ENCODE measurements at places on chromosomes 12 and 14.
A peak's percentile ranks its signal among the peaks of the same experiment; 100 is the strongest.

DNA sequence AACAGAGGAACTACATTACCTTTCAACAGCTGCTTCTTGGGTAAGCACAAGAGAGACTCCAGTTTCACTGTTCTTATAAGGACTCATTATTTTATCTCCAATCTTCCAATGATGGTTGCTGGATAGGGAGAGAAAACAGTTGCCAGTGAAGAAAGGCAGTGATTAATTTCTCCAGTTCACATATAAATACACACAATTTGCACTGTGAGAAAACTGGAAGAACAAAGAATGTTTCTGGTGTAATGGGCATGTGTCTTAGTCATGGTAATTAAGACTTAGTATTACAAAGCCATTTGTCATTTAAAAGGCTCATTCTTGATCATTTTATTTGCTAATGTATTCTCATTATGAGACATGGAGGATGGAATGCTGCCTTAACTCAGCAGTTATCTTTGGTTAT lies 78.0 kb upstream of the FAR2 start:
- DNase-seq: no peak

GRCh38 chr12:6040815-6041214 lies 83.7 kb downstream of the VWF start:
- DNase-seq: no peak

DNA sequence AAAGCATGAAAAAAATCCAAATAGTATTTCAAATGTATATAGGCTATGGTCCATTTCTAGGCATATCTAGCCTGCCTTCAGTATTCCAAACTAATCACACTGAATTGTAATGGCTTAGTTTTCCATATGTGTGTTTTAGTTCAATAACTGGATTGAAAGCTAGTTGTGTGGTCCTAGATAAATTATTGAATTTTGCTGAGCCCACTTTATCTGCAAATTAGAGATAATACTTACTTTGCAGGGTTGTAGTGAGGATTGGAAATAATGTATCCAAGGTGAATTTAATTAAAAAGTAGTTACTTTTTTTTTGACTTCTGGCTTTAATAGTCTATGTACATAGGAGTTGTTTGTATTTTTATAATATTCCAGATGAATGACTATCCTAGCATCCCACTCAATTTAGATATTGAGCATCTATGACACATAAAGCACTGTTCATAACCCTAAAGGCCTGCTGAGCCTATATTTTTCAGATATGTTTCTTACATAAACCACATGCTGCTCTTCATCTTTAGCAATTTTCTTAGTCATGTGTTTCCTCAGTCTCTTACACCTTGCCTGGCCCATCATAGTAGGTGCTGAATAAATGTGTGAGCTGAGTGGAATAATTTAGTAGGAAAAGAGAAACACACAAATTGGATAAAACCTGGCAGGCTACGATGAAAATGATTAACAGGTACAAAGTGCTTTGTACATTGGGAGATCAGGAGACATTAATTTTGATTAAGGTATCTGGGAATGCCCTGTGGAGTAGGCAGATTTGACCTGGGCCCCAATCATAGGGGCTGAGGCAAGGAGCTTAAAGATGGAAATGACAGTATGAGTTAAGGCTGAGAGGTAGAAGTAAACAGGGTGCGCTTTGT lies 1.1 kb upstream of the ATP23 start:
- no peak for DNase-seq

DNA sequence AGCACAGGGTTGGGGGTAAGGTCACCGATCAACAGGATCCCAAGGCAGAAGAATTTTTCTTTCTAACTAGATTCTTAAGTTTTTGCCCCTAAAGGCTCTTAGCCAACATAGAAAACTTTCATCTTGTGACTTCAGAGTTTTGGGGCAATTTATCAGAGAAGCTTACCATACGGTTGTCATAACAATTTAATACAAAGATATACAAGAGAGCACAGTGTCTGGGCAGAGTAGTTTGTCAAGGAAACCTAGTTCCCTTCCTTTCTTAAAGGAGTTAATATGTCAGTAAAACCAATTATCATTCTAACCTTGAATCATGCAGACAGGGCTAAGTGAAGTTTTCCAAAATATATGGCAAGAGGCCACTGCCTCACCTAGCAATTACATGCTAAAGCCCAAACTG lies 18.4 kb downstream of the NR2C1 start:
- DNase-seq: no peak

- DNase-seq: no peak
Observed at GRCh38 chr12:68608191-68608590, 2.5 kb upstream of the RAP1B start.

DNA sequence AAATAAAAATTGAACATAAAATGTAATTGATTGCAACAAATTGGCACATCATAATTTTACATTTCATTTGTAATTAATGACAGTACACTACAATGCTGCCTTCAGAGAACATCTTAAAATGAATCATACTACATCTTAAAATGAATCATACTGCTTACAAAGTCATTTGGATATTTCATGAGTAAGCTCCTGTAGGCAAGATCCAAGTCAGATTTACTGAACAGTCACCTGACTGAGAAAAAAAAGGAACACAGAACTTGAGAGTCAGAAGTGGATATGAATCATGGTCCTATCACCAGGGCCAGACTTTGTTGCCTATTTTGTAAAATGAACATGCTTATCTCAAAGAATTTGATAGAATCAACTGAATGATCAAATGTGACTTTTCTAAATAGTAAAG lies 32.7 kb upstream of the FBLN5 start:
- DNase-seq: no peak

- DNase-seq: no peak
Observed at GRCh38 chr14:20754308-20754707, 8.6 kb downstream of the EDDM3A start.

DNA sequence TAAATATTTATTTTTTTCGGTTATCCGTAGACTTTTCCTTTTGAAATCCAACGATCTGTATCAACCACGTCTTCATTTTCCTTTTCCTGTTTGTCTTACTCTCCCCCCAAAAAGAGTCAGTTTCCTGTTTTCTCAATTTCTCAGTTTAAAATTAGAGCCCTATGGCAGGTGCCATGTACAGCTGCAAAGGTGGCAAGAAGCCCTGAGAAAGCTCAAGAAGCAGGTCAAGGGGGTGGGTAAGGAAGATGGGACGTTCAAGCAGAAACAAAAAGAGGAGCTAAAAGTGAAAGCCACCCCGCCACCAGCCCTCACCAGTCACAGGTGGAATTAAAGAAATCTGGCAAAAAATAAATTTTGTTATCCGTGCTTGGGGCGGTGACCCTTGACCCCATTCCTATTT lies 26.7 kb downstream of the SLC35E3 start:
- DNase-seq: no peak

DNA sequence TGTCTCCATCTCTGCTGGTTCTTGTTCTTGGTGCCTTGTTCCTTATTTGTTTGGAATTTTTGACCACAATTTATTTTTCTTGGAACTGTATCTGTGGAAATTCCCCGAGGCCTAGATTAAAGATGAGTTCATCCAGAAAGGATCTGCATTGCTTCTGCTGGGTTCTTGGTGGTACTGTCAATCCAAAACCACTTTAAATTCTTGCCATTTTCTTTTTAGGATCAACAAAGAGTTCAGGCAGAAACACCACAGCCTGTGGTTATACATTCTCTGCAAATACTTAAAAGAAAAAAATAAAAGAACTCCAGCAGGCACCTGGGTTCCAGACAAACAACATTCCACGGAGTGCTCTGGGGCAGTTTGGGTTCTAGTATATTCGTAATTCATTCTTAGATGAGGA lies 6.0 kb upstream of the VAMP1 start:
- DNase-seq: no peak

- no peak for DNase-seq
Observed at GRCh38 chr12:49542592-49543160, 3.8 kb downstream of the KCNH3 start.

DNA sequence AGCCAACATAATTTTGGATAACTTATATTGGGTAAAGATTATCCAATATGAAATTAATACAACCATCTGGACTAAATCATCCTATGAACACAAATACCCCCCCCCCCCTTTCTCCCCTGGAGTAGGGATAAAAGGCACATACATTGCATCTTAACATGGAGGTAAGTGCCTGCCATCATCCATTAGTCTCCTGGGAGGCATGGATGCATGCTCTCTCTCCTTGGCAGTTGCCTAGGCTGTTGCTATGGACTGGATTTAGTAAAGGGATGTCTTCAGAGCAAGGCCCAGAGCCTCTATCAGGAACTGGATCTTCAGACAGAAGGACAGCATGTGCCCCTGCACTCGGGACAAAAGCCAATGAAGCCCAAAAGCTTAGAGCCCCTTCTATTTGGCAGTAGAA lies 40.6 kb downstream of the SMOC1 start:
- DNase-seq: no peak

- no peak for DNase-seq
Observed at GRCh38 chr12:50110762-50111351, 1.2 kb upstream of the COX14 start.

DNA sequence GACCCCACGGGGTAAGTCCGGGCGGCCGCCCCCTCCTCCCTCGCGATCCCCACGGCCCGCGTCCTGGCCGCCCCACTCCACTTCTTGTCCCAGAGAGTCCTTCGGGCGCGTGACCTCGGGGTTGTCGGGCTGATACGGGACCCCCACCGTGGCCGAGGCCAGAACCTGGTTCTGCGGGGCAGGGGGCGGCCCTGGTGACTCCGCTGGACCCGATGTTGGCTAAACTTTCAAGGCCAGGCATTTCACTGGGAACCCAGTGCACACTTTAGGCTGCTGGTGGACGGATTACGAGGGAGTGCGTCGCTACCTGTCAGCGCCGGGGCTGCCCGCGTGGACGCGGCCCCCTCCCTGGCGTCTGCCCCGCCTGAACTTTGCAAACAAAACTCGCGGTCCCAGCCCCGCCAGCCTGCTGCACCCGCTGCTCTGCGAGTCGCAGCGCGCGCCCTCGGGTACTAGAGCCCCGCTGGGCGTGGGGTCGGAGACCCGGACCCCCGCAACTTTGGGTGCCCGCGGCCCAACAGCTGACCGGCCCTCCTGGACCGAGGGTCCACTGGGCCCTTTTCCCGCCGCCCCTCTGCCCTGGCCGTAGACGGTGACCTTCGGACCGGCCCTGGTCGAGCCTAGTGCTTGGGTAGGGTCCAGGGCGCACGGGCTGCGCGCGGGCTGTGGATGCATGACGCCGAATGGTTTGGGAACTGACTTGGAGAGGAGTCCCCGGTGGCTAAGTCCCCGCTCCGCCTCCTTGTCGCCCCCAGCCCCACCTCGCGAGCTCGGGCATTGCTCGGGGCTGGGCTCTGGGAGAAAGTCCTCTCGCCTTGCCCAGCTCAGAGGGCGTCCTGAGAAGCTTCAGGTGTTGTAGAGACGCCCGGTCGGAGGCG lies 624 bp downstream of the RIN3 start:
- no peak for DNase-seq

DNA sequence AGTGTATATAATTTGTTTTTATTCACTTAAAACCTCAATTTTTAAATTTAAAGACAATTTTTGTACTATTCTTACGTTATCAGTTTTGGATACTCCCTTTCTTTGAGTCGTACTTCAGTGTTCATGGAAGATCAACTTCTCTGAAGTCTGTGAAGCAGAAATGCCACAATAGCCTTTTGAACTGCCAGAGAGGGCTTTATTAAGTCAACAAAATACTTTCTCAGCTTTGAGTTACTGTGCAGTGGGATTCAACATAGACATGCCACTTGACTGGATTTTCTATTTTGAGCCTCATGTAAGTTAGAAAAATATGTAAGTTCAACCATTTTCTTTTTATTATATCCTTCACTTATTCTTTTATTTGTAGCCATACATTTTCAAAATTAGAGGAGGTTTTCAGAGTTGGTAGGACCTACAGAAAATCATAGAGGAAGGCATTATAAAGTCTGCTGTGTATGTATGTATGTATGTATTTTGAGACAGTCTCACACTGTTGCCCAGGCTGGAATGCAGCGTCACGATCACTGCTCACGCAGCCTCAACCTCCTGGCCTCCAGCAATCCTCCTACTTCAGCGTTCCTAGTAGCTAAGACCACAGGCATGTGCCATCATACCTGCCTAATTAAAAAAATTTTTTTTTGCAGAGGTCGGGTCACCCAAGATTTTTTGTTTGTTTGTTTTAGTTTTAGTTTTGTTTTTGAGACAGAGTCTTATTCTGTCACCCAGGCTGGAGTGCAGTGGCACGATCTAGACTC lies 31.3 kb upstream of the BCAT1 start:
- no peak for DNase-seq

- peak; percentile 36 for DNase-seq
Observed at GRCh38 chr12:92593734-92594402, 108.9 kb upstream of the PLEKHG7 start.

DNA sequence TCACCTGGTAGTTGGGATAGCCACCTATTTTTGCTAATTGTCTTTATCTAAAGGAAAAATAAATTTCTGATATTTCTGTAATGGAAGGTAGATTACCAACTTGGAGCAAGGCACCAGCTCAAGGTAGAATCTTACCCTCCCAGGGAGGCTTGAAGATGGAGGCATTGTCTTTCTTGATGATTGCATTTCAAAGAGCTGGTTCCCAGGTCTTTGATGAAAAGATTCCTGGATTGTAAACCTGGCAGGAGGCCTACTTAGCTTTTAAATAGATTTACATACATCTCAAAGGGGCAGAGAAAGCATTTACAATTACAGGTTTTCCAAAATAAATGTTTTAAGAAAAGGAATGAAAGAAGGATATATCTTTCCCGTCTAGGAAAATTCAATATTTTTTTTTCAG lies 729.2 kb downstream of the LRFN5 start:
- DNase-seq: no peak

DNA sequence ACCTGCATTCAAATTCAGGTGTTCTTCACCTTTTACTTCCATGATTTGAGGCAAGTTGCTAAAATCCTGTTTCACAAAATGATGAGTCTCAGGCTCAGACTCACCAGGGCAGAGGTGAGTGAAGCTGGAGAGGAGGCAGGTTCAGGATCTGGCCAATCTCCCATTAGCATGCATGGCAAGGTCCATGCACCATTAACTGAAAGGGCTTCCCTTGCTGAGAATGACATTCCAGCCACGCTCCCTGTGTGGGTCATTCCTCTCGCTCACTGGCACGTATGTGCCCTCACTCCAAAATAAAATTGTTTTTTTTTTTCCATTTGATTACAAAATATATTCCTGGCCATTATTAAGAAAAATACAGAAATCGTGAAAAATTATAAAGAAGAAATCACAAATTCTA lies 257.6 kb downstream of the C12orf75 start:
- no peak for DNase-seq

GRCh38 chr14:89085231-89085731 lies 260.8 kb downstream of the TTC8 start:
- no peak for DNase-seq

DNA sequence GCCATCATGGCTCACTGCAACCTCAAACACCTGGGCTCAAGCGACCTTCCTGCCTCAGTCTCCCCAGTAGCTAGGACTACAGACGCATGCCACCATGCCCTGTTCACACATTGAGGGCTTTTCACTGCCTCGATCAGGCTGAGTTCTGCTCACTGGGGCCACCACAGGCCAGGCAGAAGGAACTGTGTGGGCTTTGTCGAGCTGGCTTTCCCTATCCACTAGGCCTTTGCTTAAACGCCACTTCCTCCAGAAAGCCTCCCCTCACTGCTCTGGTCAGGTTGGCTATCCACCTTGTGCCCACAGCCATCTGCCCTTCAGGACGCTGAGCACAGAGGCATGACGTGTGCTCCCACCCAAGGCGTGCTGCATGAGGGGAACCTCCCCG lies 45.2 kb downstream of the MLXIP start:
- DNase-seq: no peak

Measured in stimulated activated CD4-positive, alpha-beta T cell treated with anti-CD3 and anti-CD28 coated beads, Interleukin-1b, Interleukin-23, amount 100 ng/mL, for 1 hour (primary cell).